ENCODE measurements at places on chromosomes 2 and 18.

GRCh38 chr2:121336528-121337294 lies 51.7 kb upstream of the TFCP2L1 start:
- no peak for DNase-seq

- no peak for DNase-seq
Observed at GRCh38 chr2:95382192-95382591, 20.3 kb upstream of the FAHD2A start.

DNA sequence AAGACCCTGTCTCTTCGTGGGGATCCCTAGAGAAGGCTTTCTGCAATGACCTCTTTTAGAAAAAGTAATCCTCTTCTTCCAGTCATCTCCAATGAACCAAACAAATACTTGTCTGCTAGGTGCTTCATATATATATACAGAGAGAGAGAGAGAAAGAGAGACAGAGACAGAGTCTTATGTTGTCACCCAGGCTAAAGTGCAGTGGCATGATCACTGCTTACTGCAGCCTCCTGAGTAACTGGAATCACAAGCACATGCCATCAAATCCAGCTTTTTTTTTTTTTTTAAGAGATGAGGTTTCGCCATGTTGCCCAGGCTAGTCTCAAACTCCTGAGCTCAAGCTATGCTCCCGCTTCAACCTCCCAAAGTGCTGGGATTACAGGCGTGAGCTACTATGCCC lies 18.6 kb upstream of the PKDCC start:
- no peak for DNase-seq

GRCh38 chr2:24482251-24482971 lies 8.6 kb upstream of the NCOA1 start:
- no peak for DNase-seq

DNA sequence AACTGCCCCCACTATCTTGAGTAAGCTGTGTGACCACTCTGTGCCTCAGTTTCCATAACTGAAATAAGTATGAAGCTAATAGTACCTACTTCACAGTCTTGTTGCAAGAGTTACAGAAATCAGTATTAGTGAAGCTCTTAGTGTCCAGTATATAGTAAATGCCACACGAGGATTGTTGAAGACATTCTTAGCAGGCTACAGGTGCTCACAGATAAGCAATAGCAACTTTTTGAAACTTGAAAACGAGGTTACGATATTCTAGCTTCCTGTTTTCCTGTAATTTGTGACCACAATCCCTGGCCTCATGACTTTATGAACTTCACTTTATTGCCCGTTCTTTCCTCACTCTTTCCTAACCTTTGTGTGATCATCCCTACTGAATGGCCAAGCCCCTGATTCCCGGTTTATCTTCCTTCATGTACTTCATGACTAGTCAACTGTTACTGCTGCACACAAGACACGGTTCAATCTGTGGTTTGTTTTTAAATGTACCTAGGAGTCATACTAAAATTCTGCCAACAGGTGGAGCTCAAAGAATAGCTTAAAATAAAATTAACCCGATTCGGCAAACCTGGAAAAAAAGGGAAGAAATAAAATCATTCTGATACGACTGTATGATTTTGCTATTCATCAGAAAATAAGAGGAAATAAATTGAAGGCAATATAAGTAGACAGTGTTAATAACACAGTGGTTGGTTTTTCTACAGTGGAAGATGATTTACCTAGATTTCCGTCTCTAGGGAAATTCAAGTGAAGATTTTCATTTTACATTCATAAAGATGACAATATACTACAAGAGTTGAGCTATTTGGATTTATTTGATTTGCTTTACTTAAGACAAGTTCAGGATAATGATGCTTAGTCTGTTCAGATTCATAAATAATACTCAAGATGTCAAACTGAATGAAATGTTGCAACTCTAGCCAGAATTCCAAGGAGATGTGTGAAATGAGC lies 38.1 kb upstream of the STAT1 start:
- peak; percentile 65 for DNase-seq

GRCh38 chr2:26764906-26765305 lies 822 bp downstream of the SLC35F6 start:
- no peak for DNase-seq

DNA sequence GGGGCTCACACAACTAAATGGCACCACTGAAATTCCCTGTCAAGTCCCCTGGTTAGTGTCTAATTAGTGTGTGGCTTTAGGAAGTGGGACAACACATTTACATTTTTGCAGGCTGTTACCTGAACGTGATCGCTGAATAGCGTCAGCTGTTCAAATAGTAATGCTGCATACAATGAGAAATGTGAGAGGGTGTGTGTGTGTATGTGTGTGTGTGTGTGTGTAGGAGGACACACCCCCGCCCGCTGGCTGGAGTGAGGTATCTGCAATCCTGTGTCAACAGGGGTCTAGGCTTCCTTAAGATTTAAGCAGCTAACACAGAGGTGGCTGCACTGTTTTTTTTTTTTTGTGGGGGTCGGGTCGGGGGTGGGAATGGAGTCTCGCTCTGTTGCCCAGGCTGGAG lies 4.8 kb upstream of the LYPD6B start:
- DNase-seq, result no peak

DNA sequence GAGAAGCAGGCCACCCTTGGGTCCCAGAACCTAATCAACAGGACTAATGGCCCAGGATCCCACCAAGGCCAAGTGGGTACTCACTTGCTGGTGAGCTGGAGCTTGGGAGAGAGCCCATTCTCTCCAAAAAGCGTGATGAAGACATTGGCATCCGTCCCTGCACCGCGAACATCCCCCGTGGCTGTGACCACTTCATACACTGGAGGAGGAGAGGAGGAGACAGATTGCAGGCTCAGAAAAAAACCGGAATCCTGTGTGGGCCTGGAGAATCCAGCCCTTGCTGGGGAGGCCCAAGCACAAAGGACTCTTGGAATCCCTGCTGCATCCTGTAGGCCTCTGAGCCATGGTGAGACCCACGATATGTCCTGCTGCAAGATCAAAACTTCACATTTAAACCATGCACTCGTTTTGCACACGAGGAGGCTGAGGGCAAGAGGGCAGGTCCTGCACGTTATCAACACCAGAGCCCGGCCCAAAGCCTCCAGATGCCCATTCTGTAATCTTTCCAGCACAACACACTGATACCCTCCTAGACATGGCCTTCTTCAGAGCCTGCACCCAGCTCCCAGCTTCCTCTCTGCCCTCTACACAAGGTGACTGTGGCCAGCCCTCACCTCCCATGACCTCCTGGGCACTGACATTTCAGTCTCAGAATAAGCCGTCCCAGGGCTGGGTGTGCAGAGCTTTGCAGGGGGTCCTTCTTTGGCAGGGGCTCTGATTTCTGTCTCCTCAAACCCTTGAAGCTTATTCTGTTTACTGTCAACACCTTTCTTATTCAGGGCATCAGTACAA lies 7.8 kb downstream of the LOXHD1 start:
- no peak for DNase-seq

DNA sequence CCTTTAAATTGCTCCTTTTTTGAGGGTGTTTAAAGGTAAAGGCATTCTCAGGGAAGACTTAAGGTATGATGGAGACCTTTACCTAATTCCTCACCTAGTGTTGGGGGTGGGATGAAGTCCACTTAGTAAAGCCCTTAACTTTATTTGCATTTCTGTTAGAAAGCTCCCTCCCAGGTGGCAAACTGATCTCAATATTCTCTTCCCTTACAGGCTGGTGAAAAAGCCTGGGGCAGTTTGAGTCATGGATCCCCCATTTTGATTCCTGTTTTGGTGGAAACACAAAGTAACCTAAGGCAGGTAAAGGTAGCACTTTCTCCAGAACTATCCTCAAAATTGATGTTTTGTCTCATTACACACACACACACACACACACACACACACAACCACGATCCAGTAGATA lies 33.8 kb upstream of the HNRNPA3 start:
- no peak for DNase-seq

- DNase-seq, result no peak
Observed at GRCh38 chr2:15543541-15543940, 17.6 kb downstream of the NBAS start.

DNA sequence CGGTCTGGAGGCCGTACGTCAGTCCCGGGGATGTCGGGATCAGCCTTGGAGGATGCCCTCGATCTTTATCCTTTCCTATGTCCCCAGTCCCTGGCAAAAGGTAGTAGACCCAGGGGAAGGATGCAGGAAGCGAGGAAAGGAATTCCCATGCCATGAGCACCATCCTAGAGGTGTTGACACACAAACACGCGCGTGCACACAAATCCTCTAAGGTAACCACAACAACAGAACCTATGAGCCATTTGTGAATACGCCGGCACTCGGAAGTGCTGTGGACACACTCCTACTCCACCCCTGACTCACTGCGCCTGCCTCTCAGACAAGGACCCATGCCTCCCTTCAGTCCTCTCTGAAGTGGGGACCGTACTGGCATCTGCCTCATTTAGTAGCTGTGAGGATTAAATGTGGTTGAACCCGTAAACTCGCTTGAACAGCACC lies 11.3 kb upstream of the MLPH start:
- DNase-seq, result no peak

DNA sequence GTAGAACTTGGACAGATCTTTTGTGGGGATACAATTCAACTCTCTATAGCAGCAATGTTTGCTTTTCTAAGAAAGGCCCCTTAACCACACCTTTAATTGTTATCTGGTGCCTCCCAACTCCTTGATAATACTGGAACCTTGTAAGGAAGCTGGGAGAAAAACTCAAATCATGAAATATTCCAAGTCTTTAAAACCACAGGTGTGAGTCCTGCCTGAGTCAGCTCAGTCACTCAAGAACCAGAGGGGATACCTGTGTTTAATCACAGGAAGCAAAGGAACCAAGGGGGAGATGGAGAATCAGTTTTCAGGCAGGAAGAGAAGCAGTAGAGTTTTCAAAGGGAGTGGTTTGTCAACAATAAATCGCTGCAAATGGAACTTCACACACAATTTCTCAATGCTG lies 159.9 kb downstream of the LAMA3 start:
- no peak for DNase-seq

- no peak for DNase-seq
Observed at GRCh38 chr2:142603759-142604158, 273.7 kb upstream of the KYNU start.

DNA sequence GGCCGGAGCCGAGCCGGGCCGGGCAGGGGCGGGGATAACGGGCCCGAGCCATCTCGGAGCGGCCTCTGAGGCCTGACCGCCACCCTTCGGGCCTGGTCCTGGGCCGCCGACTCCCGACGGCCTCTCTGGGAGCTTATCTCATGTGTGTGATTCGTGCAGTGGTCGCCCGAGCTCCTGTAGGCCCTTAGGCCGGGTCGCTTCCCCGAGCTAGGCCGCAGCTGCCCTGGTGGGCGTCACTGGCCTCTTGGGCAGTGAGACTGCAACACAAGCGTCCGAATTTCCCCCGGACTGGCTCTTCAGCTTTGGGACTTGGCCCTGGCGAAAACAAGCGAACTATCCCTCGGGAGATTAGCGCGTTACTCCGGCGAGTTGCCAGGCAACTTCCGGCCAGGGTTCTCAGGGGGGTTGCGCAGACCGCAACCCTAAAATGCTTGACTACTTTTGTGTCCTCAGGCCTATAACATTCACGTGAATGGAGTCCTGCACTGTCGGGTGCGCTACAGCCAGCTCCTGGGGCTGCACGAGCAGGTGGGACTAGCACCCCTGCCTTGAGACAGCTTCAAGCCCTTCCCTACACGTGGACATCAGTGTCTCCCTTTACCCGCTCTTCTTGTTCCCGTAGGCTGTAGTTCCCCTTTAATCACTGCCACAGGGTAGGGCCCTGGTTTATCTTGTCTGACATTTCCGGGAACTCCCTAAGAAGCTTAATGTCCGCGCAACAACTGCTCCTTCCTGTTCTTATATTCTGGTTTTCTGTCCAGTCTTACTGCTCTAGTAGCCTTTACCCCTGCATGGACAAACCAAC lies 602 bp downstream of the SNX17 start:
- DNase-seq, result peak; percentile 28

DNA sequence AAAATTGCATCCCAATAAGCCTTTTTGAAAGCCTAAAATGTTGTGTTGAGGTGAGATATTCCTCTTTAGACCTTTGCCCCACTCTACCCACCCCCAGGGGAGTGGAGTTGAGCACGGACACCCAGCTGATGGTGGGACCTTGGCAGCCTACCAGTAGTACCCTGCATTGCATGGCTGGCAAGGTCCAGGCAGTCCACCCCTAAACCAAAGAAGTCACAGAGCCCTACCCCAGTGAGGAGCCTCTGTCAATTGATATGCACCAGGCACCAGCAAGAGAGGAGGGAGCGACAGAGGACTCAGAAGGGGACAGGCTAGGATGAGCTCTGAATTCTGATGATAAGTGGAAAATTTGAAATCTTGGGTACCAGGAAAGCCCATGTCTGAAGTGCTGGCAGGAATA lies 38.6 kb downstream of the MARCO start:
- no peak for DNase-seq

- no peak for DNase-seq
Observed at GRCh38 chr2:69061525-69061924, 48.5 kb downstream of the ANTXR1 start.

DNA sequence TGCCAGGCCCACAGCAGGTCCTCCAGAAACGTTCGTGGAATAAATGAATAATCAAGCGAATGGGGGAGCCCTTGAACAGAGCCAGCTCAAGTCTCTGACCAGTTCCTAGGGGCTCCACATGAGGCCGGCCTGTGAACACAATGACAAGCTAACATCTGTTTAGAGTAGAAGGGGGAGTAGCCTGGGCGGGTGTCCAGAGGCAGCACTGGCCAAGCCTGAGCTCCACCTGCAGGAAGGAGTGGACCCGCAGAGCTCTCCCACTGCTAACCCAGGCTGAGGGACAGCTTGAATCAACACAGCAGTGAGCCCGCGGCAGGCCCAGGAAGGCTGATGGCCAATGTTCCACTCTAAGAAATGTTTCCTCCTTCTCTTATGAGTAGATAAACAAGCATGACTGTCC lies 234.8 kb upstream of the RAB6C start:
- DNase-seq, result no peak

DNA sequence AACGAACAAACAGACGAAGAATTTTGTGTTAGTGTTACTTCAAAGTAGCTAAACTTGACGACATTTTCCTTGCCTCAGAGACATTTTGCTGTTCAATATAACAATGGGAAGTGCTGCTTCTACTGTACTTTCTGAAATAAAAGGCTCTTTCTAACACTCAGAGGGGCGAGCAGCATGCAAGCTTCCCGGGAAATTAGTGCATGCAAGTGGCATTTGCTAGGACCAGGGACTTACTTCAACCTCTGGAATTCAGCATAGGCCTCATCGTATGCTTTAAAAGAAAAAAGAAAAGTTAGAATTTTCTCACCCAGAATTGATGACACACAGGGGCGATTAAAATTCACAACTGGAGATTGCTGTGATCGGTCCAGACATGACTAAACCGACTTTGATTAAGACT lies 62.5 kb upstream of the LPIN2 start:
- no peak for DNase-seq

Measured in CD4-positive, CD25-positive, alpha-beta regulatory T cell (primary cell).